ENCODE measurements at places on chromosomes 12 and 14. TPM values are rescaled to one million over a fixed set of nuclear protein-coding genes. Genes with fewer than 3 reads are reported as not detected.

Gene TMED10
- total RNA-seq = 236 TPM

Gene DAO
- not detected for total RNA-seq

Gene SAMD15
- 0.82 TPM for total RNA-seq

Gene FLRT2
- total RNA-seq = 0.43 TPM

Gene MYBPC1
- total RNA-seq = not detected

Data from Caco-2 (cell line).